ENCODE measurements at places on chromosomes 2 and 18. TPM values are rescaled to one million over a fixed set of nuclear protein-coding genes. Genes with fewer than 3 reads are reported as not detected.

- H3K4me1 ChIP-seq = no peaks in the 10 kb centered on the region
- peaks cover 9% of the 10 kb centered on the region for H3K36me3 ChIP-seq
- no peak overlapping the region for H3K27ac ChIP-seq
- peaks cover under 1% of the 10 kb centered on the region for H3K27me3 ChIP-seq
Observed at GRCh38 chr18:70693246-70693645, 404.4 kb downstream of the SOCS6 start.

GRCh38 chr18:55321265-55322177, 266.5 kb downstream of the TCF4 start:
- peaks cover 1% of the 10 kb centered on the region for H3K27me3 ChIP-seq
- H3K27ac ChIP-seq = peak overlapping the region; percentile 61
- H3K36me3 ChIP-seq = no peaks in the 10 kb centered on the region
- H3K4me3 ChIP-seq = peak overlapping the region; percentile 94
- H3K4me1 ChIP-seq = peaks cover 64% of the 10 kb centered on the region

- H3K27me3 ChIP-seq = peaks cover 1% of the 10 kb centered on the region
- H3K36me3 ChIP-seq = no peaks in the 10 kb centered on the region
- no peak overlapping the region for H3K4me3 ChIP-seq
- no peaks in the 10 kb centered on the region for H3K4me1 ChIP-seq
- DNase-seq = no peak
Observed at GRCh38 chr2:65754219-65754618, 321.8 kb upstream of the SPRED2 start.

- no peaks in the 10 kb centered on the region for H3K36me3 ChIP-seq
- no peak for DNase-seq
- no peak overlapping the region for H3K27ac ChIP-seq
- peaks cover 8% of the 10 kb centered on the region for H3K27me3 ChIP-seq
- peaks cover 8% of the 10 kb centered on the region for H3K4me1 ChIP-seq
Observed at GRCh38 chr2:216553093-216553478, 54.4 kb downstream of the RPL37A start.

DNA sequence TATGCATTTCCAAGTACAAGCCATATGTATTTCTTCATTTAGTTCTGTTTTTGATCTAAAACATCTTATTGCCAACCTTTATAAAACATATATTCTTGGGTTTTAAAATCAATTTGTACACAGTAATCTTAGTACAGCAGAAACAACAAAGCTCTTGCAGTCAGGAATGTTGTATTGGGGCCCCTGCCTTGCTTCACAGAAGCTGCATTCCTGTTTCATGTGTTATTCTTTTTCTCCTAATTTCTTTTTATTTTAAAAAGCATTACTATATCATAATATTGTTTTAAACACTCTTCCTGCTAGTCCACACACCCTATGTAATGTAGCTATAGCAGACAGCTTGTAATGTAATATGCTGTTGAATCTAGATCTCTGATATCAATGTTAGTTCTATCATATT, 24.0 kb downstream of the SERPINB7 start:
- no peaks in the 10 kb centered on the region for H3K4me1 ChIP-seq
- H3K36me3 ChIP-seq = no peaks in the 10 kb centered on the region
- DNase-seq = no peak
- no peaks in the 10 kb centered on the region for H3K27me3 ChIP-seq
- H3K4me3 ChIP-seq = no peak overlapping the region
- H3K27ac ChIP-seq = no peak overlapping the region

- DNase-seq = no peak
- H3K4me3 ChIP-seq = no peak overlapping the region
- H3K27me3 ChIP-seq = peaks cover 5% of the 10 kb centered on the region
- no peaks in the 10 kb centered on the region for H3K4me1 ChIP-seq
- H3K36me3 ChIP-seq = no peaks in the 10 kb centered on the region
Observed at GRCh38 chr2:10003206-10004125, 39.9 kb upstream of the KLF11 start.

- H3K36me3 ChIP-seq = no peaks in the 10 kb centered on the region
- H3K27me3 ChIP-seq = no peaks in the 10 kb centered on the region
- DNase-seq = no peak
- no peak overlapping the region for H3K4me3 ChIP-seq
Observed at GRCh38 chr2:132732694-132733093, 62.7 kb upstream of the LYPD1 start.

GRCh38 chr2:6444514-6444913, 421.2 kb downstream of the CMPK2 start:
- H3K27me3 ChIP-seq = peaks cover 1% of the 10 kb centered on the region
- H3K36me3 ChIP-seq = no peaks in the 10 kb centered on the region
- peaks cover 5% of the 10 kb centered on the region for H3K4me1 ChIP-seq
- no peak overlapping the region for H3K27ac ChIP-seq
- no peak for DNase-seq

GRCh38 chr2:18349421-18349820, 211.0 kb downstream of the RDH14 start:
- no peaks in the 10 kb centered on the region for H3K4me1 ChIP-seq
- DNase-seq = no peak
- no peak overlapping the region for H3K27ac ChIP-seq
- no peaks in the 10 kb centered on the region for H3K27me3 ChIP-seq
- no peaks in the 10 kb centered on the region for H3K36me3 ChIP-seq

- H3K4me3 ChIP-seq = peak overlapping the region; percentile 93
- H3K27me3 ChIP-seq = peaks cover 1% of the 10 kb centered on the region
- DNase-seq = peak; percentile 55
- H3K4me1 ChIP-seq = peaks cover 5% of the 10 kb centered on the region
- peaks cover 4% of the 10 kb centered on the region for H3K36me3 ChIP-seq
- peak overlapping the region; percentile 81 for H3K27ac ChIP-seq
Observed at GRCh38 chr18:11947214-11948191, 33.8 kb upstream of the IMPA2 start.

DNA sequence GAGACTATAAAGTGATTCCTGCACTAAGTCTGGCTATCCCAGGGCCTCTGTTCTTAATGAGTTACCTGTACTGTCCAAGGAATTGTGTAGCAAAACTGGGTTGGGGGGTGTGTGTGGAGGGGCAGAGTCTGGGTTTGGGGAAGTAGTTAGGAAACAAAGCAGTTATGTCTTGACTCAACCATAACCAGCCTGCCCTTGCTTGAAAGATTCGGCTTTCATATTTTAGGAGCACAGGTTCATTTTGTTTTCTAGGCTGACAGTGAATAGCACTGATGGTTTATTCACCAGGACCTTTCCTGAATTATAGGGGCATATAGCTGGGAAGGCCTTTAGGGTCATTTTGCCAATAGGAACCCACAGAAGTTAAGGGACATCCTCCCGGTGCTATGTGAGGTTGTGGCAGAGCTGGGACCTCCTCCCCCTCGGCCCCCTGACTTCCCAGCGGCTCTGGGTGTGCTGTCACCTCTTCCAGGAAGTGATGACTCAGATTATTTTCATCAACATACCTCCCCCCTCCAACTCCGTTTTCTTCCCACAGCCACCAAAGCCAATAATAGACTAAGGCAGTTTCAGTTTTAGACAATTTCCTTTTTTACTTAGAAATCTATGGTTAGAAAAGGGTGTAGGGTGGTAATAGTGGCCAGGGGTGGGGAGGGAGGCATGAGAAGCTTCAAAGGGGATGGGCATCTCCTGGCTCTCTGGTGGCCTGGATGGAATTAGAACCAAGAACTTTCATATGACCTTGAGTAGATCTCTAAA, 44.8 kb downstream of the SETBP1 start:
- H3K27ac ChIP-seq = peak overlapping the region; percentile 8
- peaks cover 24% of the 10 kb centered on the region for H3K36me3 ChIP-seq
- peaks cover 58% of the 10 kb centered on the region for H3K4me1 ChIP-seq
- DNase-seq = no peak
- no peak overlapping the region for H3K4me3 ChIP-seq

DNA sequence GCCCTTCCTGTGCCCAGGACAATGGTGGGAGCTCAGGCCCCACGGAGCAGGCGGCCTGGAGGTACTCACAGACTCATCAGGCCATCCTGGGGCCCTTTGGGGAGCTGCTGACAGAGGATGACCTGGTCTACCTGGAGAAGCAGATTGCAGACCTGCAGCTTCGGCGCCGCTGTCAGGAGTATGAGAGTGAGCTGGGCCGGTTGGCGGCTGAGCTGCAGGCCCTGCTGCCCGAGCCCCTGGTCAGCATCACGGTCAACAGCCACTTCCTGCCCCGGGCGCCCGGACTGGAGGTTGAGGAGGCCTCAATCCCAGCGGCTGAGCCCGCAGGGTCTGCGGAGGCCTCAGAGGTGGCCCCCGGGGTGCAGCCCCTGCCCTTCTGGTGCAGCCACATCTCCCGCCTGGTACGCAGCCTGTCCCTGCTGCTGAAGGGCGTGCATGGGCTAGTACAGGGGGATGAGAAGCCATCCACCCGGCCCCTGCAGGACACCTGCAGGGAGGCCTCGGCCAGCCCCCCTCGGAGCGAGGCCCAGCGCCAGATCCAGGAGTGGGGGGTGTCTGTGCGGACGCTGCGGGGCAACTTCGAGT, 8.3 kb upstream of the KLHL30 start:
- H3K27me3 ChIP-seq = peaks cover 9% of the 10 kb centered on the region
- no peaks in the 10 kb centered on the region for H3K36me3 ChIP-seq
- no peak for DNase-seq
- H3K27ac ChIP-seq = no peak overlapping the region
- H3K4me1 ChIP-seq = no peaks in the 10 kb centered on the region

Gene HOXD4
- total RNA-seq = 3.5 TPM

Gene GPR55
- total RNA-seq = 0.28 TPM
